T-helper 2 cell (primary cell): ENCODE measurements at places on chromosomes 6 and 20.

DNA sequence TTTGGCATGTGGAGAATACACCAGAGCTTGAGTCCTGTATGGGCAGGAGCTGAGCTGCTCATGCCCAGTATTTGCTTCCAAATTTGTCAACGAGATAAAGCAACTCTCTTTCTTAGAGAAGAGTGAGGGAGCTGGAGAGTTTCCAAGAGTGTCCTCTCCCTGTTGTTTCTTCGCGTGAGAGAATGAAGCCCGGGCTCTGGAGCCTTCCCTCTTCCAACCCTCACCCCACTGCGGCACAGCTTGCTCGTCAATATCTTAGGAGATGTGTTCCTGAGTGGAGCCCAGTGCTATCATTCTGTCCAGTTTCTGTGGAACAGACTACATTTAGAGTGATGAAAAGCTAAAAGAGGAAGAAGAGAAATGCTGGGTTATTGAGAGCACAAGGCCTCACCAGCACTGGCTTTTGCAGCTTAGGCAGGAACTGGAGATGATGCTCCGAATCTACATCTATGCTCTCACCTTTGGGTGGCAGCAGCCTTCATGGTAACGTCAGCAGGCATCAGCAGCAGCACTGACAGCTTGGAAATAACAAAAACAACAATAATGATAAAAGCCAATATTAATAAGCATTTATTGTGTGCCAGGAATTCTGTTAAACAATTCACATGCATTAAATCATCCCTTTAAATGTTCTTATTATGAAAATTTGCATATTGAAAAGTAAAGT is 66.5 kb upstream of the TFB1M start:
- no peak for DNase-seq

- no peak for DNase-seq
These were observed 5.9 kb downstream of the CST1 start for GRCh38 chr20:23744817-23745216.

- DNase-seq: no peak
These were observed 458.7 kb downstream of the BMP2 start for GRCh38 chr20:7226156-7226555.

- DNase-seq: no peak
These were observed 219.5 kb downstream of the SMOC2 start for GRCh38 chr6:168660400-168660945.

DNA sequence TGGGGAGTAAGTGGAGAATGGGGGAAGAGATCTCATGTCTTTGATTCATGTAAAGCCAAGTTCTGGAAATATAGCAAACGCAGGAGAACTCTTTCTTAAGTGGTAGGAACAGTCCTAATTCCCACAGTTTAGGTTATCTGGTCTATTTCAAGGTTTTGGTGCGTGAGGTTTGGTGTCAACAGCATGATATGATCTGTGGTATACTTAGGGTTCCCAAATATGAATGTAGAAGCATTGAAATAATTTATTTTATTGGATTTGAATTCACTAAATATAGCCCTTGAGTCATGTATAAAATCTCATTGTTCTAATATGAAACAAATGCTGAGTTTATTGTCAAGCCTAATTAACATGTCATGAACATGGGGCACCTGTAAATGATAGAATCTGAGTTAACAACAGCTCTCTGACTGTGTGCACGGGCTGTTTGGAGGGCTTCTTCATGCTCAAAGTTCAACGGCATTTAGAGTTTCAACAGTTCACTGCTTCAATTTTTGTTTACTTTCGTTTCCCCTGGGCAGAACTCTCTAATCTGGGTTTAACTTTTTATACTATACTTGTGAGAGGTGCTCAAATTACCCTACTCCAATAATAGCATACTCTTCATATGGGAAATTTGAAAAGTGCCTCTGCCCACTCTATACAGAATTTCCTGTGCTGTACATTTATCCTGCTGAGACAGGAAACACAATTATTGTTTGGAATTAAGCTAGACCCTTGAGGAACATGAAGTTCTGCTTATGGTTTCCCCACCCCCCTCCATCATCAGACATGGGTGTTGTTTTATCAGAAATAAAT is 236.3 kb upstream of the ZNF217 start:
- DNase-seq: no peak

GRCh38 chr20:61835301-61835700 is 230.4 kb downstream of the TAF4 start:
- no peak for DNase-seq

DNA sequence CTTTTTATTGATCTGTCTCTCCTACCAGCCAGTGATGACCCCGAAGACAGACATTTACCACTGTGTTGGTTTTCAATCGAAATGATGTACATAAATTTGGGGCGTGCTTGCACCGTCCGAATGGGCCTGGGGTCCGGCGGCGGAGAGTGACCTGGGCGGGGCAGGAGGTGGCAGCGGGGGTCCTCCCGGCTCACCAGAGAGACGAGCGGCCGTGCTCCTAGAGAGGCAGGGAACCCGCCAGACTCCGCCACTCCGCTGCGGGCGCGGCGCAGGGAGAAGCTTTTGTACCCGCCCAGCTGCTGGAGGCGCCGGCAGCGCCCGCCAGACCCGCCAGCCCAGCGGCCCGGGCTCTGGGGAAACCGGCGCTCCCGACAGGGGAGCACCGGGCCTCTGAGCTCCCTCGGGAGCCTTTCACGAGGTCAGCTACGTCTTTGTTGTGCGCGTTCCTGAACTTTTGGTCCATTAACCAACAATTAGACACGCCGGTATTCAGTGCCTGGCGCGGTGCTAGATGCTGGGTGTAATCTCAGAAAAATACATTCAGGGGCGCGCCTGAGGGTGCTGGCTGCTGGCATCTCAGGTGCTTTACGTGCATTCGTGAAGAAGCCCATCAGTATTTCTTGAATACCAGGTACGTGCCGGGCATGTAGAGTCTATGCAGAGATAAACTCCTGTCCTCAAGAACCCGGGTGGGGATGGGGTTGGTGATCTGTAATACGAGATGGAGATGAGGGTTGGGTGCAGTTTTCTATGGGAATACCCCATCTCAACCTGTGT is at the start of gene PGBD1:
Gene PGBD1, plus strand, starts transcription at position 285 of the 777 bp plus-strand sequence. CDS start 2,242 bp downstream, outside the sequence.
- DNase-seq: peak; percentile 74

GRCh38 chr6:80234908-80235307 is 128.4 kb downstream of the BCKDHB start:
- no peak for DNase-seq

DNA sequence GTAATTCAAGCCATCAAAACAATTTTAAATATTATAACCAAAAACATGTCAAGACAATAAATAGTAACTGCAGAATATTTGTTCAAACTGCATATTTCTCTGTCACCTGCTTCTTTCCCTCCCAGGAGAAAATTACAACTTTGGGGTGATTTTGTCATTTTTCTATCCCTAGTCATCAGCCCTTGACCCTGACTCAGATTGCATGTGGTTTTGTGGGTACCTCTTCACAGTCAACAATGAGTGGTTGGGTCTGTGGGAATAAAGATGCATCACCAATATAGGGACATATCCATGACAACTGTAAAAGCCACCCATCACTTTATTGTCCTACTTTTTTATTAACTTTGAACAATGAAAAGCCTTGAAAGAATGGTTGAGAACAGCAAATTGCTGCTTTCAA is 7.3 kb downstream of the COL10A1 start:
- DNase-seq: no peak

GRCh38 chr6:44086931-44087574 is 40.2 kb downstream of the MRPL14 start:
- no peak for DNase-seq

DNA sequence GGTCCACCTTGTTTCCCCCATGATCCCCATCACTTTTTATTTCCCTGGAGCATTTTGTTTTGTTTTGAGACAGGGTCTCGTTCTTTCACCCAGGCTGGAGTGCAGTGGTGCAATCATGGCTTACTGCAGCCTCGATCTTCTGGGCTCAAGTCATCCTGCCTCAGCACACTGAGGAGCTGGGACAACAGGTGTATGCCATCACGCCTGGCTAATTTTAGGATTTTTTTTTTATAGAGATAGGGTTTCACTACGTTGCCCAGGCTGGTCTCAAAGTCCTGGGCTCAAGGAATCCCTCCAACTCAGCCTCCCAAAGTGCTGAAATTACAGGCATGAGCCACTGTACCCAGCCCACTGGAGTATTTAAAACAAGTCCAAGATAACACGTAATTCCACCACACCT is 179.9 kb downstream of the PREX1 start:
- DNase-seq: no peak

- DNase-seq: no peak
These were observed 8.3 kb upstream of the CEP85L start for GRCh38 chr6:118659513-118660217.

DNA sequence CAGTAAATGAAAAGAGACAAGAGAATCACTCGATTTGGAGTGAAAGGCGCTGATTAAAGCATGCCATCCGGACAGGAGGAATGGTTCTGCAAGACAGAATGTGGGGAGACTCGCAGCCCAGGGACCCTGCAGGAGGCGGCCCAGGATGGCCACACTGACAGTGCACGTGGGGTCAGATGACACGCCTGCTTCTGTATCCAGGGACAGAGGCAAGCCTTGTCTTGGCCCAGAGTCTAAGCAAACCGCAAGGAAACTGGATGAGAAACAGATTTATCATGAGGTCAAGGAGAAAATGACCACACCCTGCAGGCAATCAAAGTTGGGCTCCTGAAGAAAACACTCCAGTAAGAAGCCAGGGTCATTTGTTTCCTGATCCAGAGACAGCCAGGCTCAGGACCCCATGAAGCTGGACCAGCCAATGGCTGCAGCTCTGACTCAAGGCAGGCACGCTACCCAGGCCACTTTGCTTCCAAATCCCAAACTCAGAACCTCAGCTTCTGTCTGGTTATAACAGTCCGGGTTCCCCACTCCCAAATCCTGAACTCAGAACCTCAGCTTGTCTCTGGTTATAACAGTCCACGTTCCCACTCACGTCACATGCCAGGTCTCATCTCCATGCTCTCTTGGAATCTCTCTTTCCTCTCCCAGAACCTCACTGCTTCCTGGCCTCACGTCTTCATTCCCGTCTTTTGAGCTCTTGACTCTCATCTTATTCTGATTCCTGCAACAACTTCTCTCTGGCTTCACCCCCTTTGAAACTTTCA is 144.9 kb upstream of the THBS2 start:
- no peak for DNase-seq

GRCh38 chr20:5705827-5706226 is 44.4 kb upstream of the SHLD1 start:
- no peak for DNase-seq

GRCh38 chr6:6330407-6330806 is 9.9 kb upstream of the F13A1 start:
- DNase-seq: no peak

DNA sequence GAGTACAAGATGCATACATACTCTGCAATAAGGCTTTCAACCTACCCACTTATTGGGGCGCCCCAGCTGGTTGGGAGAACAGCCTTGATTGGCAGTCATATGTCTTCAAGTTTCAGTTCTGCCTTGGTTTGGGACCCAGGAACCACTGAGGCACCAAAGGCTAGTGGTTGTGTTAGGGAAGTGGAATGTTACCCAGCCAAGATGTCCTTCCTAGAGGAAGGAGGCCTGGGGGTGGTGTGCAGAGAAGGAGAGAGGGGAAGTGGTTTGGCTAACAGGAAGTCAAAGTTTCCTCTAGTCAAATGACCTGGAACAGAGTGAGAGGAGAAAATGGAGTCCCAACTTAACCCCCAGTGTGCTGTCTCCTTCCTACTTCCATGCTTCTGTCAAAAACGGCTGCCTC is 59.4 kb downstream of the CD164 start:
- DNase-seq: no peak

GRCh38 chr6:105443941-105444340 is 41.1 kb upstream of the PREP start:
- no peak for DNase-seq

GRCh38 chr20:24952376-24953208 is 3.5 kb downstream of the CST7 start:
- DNase-seq: no peak
